Activated CD4-positive, alpha-beta T cell treated with anti-CD3 and anti-CD28 coated beads, Interleukin-2, amount 50 U/mL, for 24 hours (primary cell): ENCODE measurements at places on chromosomes 1 and 21.

GRCh38 chr1:53946252-53947171, at the start of gene LRRC42:
LRRC42 (plus strand) TSS chr1:53946350; CDS start chr1:53952000, 5,650 bp downstream.
- no peak for DNase-seq

- DNase-seq, result no peak
These were observed 220.0 kb downstream of the FGGY start for GRCh38 chr1:59516881-59517280.

GRCh38 chr21:34260277-34261008, 103.4 kb upstream of the KCNE2 start:
- no peak for DNase-seq

GRCh38 chr1:221815660-221816059, 73.8 kb upstream of the DUSP10 start:
- DNase-seq, result no peak

GRCh38 chr1:195785830-195786229, 822.4 kb downstream of the KCNT2 start:
- DNase-seq, result no peak
